ENCODE measurements at places on chromosomes 16 and 17. TPM values are rescaled to one million over a fixed set of nuclear protein-coding genes. Genes with fewer than 3 reads are reported as not detected.

The ABCA6 gene
- total RNA-seq: 5.5 TPM

DNA sequence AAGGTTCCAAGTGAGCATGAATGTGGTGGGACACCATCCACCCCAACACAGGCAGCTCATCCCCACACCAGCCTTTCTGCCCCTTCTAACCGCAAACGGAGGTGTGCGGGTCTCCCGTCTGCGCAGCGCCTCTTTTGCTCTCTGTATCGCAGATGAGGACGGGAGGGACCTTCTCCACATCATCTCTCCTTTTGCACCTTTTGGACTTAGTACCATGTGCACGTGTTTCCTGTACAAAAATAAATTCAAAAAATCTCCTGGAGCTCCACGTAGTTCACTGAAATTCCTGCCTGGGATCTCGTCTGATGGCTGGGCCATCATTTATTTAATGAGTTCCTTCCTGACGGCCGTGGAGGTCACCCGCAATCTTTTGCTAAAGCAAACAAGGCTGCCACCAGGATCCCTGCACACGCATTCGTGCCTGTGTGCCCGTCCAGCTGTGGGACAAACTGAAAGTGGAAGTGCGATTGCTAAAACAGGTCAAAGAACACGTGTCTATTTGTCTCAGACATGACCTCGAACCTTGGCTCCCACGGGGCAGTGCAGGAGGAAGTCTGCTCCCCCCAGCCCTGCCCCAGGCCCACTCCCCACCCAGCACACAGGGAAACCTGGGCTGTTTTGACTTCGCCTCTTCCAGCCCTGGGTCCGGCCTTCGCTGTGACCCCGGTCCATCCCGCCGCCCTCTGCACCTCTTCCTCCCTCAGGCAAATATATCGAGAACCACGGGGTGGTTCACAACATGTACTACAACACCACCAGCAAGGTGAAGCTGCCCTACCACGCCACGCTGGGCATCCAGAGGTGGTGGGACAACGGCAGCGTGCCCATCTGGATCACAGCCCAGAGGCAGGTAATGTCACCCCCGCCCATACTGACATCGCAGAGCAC, 2.3 kb downstream of the ENPP7 start:
- no peak for DNase-seq

GRCh38 chr17:14616528-14616927, 315.6 kb downstream of the HS3ST3B1 start:
- DNase-seq: no peak

DNA sequence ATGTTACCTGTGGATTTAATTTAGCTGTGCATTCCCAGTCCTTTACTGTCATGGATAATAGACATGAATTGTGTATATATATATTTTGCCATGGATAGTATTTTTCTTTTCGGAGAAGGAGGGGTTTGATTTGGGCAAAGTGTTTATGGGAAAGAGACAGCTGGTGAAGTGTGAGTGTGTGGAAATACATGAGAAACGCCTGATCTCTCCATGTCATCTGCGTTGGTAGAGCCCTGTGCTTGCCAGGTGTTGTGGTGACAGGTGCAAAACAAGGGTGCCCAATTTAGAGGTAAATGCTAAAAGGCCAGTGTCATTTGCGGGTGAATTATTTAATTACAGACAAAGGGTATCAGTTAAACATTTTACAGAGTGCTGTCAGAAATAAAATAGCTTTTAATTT, 23.4 kb downstream of the NDEL1 start:
- no peak for DNase-seq

The GP1BA gene
- total RNA-seq: 4.7 TPM

All from spleen (tissue), 13 donors.